ENCODE measurements at places on chromosomes 16 and 17.

GRCh38 chr17:35693662-35694061 lies 37.8 kb upstream of the RASL10B start:
- no peak for DNase-seq

GRCh38 chr17:12180644-12181261 lies 160.1 kb downstream of the MAP2K4 start:
- DNase-seq: no peak

DNA sequence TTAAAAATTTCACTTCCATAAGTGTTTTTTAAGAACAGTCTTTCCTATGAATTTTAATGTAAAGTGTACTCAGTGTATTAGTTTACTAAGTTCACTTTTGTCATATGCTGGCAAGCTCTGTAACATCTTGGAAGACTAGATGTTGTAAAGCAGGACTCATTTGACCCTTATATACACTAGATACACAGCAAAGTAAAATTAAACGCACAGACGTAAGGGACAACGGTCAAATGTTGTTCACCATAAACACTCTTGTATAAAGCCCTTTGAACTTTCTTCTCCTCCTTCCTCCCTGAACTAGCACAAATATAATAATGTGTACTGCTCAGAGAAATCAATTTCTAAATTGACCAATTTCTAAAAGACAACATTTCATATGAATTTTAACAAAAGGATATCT lies 7.0 kb upstream of the GOT2 start:
- DNase-seq: no peak

- no peak for DNase-seq
These were observed 40.7 kb downstream of the SYNRG start for GRCh38 chr17:37568350-37569053.

- DNase-seq: no peak
These were observed 5.9 kb downstream of the ZNF646 start for GRCh38 chr16:31080035-31080629.

- no peak for DNase-seq
These were observed 36.6 kb downstream of the CCDC42 start for GRCh38 chr17:8708025-8708461.

- no peak for DNase-seq
These were observed 5.7 kb upstream of the EXOSC6 start for GRCh38 chr16:70257391-70257790.

DNA sequence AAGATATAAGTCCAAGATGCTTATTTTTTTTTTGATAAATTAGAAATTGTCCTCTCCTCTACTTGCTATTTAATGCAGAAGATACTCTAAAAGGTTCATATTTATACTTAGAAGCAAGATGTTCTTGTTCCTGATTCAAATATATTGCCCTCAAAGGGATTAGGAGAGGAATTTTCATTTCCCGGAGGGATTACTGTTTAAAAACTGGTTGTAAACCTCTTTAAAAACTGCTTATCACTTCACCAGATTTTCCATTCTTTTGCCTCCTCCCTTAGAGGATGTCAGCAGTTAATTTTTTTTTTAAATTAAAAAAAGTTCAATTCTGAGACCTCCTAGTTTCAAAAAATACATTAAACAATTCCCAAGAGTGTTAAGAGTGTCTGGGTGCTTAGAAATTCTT lies 2.8 kb downstream of the TENT4B start:
- DNase-seq: no peak

GRCh38 chr17:80695979-80696378 lies 151.3 kb downstream of the RPTOR start:
- no peak for DNase-seq

DNA sequence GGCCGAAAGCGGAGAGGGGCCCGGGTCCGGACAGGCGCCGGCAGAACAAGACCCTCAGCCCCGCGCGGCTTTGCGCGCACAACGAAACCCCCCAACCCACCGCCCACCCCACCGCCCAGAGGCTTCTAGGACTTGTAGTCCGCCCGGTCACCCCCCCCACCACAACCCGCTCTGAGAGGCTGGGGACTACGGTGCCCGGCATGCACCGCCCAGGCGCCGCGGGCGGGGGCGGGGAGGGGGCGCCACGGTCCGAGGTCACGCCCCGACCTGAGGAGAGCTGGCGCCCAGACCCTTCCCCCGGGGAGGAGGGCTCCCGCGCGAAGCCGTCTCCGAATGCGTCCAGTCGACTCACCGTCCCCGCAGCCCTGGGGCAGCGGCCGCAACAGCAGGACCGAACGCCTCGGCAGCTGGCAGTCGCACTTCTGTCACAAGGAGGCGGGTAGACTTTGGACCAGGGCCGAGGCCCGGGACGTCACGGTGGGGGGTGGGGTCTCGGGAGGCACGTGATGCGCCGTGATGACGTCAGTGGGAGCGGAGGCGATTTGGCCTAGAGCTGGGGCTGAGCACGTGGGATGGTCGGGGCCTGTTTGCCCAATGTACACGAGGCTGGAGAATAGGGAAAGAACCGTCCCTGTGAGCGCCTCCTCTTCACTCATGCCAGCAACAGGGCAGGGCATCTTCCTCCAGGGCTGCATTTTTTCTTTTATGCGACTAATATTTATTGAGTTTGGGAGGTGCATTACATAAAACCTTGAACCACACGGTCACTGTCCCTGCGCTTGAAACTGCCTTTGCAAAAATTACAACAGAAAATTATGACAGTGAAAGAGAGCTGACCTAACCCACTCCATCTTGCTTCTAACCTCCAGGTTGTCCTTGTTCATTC lies at the start of gene CDIP1:
TSS of gene CDIP1 (minus strand) at position 424 of the 886 bp plus-strand sequence. CDS start 24,643 bp downstream, outside the sequence.
- peak; percentile 94 for DNase-seq

DNA sequence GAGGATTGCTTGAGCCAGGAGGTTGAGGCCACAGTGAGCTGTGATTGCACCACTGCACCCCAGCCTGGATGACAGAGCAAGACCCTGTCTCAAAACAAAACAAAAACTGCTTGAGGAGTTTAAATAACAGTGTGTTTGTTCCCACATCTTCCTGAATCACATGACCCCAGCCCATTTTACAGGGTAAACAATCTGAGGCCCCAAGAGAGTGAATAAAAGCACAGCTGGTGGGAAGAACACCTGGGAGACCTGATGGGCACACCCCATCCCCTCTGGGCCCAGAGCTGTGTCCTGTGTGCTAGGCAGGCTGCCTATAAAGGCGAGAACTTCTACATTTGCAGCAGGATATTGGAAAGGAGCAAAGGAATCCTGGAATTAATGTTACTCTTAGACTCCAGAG lies 69.6 kb downstream of the PLXDC1 start:
- no peak for DNase-seq

- DNase-seq: no peak
These were observed 246.6 kb upstream of the DYNLRB2 start for GRCh38 chr16:80294172-80294571.

DNA sequence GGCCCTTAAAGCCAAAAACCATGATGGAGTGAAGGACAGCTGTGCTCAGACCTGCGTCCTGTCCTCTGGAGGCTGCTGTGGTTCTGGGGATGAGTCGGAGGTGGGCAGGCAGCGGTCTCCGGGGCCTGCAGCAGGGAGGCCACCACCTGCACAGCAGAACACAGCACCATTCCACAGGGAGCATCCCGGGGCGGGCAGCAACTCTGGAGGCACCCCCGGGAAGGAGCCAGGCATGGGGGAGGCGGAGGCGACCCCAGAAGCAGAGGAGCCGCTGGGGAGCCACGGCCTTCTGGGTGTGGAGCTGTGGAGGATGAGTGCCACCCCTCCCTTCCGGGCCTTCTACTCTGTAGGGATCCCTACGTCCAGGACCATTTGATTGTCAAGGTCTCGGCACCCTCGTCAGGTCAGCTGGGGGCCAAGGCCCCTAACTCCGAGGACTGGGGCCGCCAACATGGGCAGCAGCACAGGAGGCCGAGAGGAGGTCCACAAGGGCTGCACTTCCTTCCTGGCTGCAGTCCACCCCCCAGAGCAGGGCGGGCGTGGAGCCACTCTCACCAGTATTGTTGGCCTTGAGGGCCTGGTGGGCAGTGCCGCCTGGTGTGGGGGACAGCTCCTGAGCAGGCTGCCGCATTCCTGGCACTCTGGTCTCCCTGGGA lies 23.8 kb downstream of the CEP131 start:
- DNase-seq: no peak

- DNase-seq: no peak
These were observed 54.5 kb upstream of the HS3ST4 start for GRCh38 chr16:25637236-25637635.

DNA sequence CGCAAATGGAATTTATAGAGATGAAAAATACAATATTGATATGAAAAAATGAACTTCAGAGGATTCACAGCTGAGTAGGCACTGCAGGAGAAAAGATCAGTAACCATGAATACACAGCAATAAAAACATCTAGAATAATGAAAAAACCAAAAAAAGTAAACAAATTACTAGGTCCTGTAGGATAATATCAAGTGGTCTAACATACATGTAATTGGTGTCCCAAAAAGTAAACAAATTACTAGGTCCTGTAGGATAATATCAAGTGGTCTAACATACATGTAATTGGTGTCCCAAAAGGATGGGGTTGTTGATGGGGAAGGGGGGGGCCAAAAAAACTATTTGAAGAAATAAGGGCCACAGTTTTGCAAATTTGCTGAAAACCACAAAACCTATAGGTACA lies 43.4 kb downstream of the ZNF18 start:
- DNase-seq: no peak

- DNase-seq: no peak
These were observed 11.3 kb downstream of the CPNE7 start for GRCh38 chr16:89586853-89587252.

Data from immature natural killer cell (primary cell).